ENCODE measurements at places on chromosomes 1 and 21.

DNA sequence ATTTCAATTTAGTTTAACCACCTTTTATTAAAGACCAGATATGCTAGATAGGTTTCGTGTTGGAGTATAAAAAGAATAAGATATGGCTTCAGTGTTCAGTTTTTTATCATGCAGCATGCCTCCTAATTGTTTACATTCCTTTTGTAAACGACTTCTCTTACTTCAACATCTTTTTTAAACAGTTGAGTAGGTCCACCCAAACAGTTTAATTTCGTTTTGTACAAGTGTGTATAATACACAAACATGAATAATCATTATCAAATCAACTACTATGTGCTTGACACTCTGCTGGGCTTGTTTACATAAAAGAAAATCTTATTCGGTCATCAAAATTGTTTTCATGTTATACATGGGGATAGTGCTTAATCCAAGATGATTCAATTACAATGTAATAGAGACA is 906.3 kb upstream of the ADGRL4 start:
- no peak for DNase-seq

GRCh38 chr1:10664251-10664650 is 132.2 kb downstream of the CASZ1 start:
- no peak for DNase-seq

GRCh38 chr1:114821978-114822377 is 32.7 kb upstream of the SYCP1 start:
- no peak for DNase-seq

- DNase-seq, result no peak
These were observed 22.8 kb upstream of the KCNC4 start for GRCh38 chr1:110187139-110187890.

- DNase-seq, result no peak
These were observed 3.5 kb downstream of the GCLM start for GRCh38 chr1:93905734-93906133.

GRCh38 chr1:18923756-18924211 is 21.4 kb upstream of the ALDH4A1 start:
- DNase-seq, result peak; percentile 39

DNA sequence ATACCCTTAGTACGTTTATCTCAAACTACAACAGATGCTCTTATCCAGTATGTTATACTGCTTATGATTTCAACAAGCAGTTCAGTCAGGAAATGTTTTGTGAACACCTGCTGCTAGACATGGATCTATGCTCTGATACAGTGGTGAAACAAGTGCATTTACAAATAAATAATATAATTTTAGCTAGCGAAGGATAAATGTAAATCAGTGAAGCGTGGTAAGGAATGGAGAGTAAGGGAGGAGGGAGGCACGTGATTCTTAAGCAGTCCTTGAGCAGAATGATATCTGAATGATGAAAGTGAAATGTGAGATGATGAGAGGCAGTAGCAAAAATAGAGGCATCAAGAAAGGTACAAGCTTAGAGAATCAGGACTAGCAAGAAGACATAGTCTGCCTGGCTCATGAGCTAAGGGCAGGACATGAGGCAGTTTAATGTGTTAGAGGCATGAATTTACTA is 6.3 kb downstream of the TSNAX start:
- no peak for DNase-seq

DNA sequence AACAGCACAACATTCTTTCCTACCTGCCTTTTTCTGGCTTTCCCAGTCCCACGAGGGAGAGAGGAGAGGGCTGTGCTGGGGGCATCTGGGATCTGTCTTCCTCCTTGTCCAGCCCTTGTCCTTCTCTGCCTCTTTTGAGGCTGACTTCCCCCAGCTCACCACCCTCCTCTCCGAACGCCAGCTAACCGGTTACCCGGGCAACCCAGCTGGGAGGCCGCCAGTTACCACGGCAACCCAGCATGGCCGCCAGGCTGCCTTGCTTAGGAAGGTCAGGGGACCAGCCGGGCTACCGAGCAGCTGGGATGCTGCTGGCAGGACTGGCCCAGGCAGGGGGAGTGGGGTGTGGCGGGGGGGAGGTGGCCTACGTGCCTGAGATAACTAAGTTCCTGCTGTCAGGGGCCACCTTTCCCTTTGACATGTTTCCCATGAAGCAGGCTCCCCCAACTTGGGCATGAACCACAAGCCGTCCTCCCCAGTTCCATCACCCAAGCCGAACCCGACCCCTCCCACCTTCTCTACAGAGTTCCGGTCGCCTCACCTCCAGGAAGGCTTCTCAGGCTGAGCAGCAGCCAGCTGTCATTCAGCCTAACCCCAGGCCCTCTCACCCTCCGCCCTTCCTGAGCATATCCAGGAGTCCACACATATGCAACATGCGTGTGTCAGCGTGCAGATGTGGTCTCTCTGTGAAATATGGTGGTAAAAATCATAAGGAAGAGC is 8.7 kb downstream of the PLEKHA6 start:
- no peak for DNase-seq

DNA sequence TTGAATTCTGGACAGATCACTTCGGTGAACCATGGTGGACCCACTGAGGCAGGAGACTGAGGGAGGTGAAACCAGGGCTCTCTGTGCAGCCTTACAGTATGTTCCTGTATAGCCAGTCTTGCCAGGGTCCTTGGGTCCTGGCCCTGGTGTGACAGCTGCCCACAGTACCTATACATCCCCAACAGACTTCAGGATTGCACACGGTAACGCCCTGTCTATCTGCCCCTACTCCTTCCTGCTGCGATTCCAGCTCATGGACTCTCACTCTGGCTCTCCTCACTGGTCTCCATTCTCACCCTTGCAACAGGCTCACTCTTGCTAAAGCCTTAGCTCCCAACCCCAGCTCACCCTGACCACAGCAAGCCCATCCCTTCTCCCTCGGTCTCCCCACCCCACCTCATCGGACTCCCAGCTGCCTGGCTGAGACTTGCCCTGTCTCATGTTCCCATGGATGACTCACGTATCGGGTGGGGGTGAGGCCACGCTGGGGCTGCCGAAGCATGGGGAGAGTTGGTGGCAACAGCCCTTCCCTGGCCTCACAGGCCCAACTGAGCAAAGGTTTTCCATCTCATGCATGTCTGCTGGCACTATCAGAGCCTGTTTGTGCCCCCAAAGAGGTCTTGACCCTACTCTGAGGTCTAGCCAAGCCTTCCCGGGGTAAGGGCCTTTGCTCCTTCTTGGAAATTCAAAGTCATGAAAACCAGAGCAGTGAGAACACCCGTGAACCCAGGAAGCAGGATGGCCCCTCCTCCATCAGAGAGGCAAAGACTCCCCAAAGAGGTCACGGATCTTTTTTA is 7.1 kb downstream of the PHLDA3 start:
- no peak for DNase-seq

GRCh38 chr1:13728091-13728715 is 28.2 kb downstream of the PRDM2 start:
- no peak for DNase-seq

GRCh38 chr1:111702504-111703050 is 36.6 kb downstream of the INKA2 start:
- DNase-seq, result no peak

DNA sequence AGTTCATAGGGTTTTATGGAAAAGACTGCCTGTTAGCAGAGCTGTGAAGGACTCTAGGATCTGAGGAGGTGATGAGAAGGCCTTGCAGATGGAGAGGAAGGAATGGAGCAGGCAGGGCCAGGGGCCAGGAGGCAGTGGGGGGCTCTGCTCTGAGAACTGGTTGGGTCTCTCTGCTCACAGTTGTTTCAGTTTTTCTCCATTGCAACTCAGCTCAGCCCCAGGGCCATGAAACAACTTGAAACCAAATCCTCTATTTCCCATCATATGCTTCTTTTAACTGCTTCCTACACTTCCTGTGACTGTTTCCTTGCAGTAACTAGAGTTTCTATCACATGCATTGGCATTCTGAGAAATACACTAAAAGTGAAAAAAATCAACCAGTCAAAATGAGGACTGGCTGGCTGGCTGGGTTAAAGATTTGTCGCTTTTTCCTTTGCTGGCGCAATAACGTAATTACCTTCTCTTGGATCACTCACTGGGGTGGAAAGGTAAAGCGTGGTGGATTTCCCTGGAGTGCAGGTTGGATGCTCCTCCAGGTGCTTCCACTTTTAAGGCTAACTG is 172.0 kb downstream of the CDC7 start:
- DNase-seq, result no peak
